ENCODE measurements at places on chromosomes 4 and X.

DNA sequence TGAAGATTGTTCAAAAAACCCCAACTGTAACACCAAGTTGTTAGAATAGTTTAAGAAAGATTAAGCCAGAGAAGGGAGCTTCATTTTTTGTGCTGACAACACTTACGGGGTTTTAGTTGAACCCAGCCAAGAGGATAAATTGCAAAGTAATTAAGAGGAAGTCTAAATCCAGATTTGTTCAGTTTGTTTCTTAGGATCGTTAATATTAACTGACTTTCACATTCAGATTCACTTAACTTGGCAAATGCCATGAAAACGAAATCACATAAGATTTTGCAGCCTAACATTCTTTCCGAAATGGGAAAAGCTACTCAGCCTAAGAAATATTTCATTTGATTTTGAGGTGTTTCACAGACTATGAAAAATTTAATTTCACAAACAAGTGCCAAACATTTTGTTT lies 511.3 kb downstream of the TRIML1 start:
- no peak for DNase-seq

DNA sequence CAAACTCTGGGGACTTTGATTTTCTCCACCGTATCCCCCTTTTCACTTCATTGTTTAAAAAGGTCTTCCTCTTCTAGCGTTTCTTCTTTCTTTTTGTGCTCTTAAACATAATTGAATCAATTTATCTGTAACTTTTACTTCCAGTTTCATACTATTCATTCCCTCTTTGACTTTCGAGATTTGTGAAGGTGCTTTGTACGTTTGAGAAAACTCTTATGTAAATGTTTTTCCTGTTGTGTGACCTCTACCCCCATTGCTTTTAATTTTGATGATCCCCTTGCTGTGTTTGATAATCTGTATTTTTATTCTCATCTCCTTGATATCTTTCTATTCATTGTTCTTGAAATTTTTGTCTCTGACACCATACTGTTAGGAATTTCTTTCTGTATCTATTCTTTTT lies 4.8 kb downstream of the USP38 start:
- no peak for DNase-seq

GRCh38 chr4:11824566-11824965 lies 395.9 kb upstream of the HS3ST1 start:
- no peak for DNase-seq

DNA sequence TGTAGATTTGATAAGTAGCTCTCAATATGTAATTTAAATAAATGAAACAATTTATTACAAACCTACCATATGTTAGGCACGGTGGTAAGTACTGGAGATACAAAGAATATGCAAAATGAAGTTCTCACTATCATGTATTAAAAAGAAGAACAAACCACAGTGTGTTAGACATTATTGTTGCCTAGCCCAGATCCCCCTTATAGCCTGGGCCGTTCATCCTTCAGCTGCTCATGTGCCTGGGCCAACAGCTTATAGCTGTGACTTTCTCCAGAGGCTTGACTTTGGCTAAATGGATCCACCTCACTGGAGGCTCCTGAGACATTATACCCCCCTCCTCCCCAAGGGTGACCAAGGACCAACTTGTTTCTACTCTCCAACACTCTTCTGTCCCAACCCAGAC lies 29.8 kb upstream of the CCNG2 start:
- DNase-seq = no peak

- DNase-seq = no peak
These were observed 46.6 kb downstream of the SMPX start for GRCh38 chrX:21711129-21711847.
